ENCODE measurements at places on chromosomes 5 and 9.
A peak's percentile ranks its signal among the peaks of the same experiment; 100 is the strongest.

DNA sequence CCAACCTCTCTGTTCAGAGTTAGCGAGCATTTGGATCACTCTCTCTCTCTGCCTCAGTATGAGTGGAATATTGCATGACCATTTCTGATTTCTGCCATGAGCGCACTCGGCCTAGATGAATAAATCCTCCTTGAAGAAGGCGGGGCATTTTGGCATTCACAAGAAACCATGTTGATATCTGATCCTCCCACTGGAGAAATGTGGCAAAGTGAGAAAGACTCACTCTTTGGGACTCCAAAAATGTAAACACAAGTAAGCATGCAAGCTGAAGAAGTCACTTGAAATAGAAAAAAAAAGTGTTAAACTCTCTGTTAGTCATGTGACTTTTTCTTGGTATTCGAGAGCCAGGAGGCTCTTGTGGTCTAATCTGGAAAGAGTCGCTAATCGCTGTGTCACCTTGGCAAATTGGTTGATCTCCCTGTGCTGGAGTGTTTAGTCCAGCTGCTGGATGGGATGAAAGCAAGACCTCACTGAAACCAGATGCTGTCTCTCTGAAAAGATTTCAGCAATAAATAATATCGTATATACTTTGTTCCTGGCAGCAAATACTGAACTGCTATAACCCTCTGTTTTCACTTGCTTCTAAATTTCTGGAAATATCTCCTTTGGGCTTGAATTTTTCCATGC lies 95.5 kb downstream of the GHR start:
- DNase-seq = no peak

DNA sequence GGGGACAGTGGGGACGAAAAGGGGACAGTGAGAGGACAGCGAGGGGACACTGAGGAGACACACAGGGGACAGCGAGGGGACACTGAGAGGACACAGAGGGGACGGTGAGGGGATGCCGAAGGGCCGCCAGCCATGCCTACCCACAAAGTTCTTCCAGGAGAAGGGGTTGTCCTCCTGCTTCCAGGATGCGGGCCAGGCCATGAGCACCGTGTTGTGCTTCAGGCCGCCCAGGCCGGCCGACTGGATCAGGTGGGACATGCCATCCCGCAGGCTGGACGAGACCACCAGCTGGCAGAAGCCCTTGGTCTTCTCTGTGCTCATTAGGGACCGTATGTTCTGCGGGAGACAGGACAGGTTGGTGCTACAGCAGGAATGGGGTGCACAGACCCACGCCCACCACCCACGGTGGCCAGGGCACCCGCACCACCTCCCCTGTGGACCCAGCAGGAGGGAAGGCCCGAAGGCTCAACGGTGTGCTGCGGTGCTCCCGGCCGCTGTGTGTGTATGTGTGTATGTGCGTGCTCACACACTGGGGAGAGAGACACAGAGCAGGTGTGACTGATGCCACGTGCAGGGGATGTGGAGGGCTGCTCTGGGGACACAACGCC lies 46.6 kb downstream of the SLC12A7 start:
- no peak for DNase-seq

DNA sequence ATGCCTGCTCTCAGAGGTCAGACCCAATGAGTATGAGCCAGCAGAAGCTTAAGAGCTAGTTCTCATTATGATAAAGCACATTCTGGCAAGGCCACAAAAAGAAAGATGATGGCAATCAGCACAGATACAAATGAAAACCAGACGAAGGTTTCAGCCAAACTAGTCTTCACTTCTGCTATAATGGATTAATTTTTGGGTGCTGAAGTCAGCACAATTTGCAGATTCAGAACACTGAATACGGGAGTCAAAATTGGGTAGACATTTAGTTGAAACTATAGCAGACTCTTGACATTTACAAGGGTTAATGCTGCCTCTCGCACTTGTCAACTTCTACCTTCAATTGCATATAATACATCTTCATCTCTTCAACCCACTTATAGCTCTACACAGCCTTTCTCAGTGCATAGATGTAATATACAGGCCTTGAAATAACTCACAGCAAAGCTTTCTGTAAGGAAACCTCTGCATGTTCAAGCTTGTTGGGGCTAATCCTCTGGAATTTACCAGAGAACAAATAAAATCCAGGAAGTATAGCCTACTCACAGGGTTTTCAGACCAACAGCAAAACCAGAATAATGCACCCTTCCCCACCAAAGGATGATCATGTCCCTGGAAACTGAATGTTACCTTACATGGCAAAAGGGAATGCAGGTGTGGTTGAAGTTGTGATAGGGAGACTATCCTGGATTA lies 77.1 kb downstream of the BAAT start:
- no peak for DNase-seq

DNA sequence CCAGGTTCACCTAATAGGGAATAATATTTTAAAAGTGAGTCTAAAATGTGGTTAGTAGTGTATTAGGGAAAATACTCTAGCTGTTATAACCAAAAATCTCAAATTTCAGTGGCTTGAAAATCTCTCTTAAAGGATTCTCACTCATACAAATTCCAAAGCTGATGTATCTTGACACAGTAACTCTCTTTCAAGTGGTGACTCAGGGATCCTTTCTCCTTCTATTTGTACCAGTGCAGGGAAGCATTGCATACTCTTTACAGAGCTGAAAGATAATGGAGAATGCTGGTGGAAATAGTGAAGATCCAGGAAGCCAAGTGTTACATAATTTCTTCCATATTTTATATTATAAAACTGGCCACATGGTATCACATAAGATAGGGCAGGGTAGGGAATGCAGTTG lies 560.2 kb upstream of the CDH9 start:
- DNase-seq = no peak

GRCh38 chr9:126166291-126166690 lies 160.3 kb upstream of the MVB12B start:
- no peak for DNase-seq

GRCh38 chr9:134284273-134284672 lies 42.0 kb upstream of the RXRA start:
- peak; percentile 57 for DNase-seq

DNA sequence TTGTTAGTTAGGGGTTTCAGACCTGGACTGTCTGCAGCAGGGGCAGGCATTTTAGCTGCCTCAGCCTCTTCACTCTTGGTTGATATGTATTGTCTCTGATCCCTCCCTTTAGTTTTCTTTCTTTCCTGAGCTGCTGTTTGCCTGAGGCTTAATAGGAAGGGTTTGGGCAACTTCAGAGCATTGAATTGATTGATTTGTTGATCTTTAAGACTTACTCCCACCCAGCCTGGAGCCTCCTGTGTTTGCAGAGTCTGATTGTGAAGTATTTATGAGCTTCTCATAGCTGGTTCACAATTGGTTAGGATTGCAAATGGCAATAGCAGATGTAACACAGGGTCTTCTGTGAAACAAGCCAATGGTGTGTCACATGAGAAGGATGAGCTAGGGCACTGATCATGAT lies 671.8 kb upstream of the SEMA6A start:
- no peak for DNase-seq

- no peak for DNase-seq
Observed at GRCh38 chr5:74373076-74373475, 267.5 kb downstream of the ENC1 start.

- DNase-seq = peak; percentile 2
Observed at GRCh38 chr5:180140079-180140554, 68.6 kb upstream of the RNF130 start.

GRCh38 chr9:128643519-128644300 lies 12.9 kb downstream of the DYNC2I2 start:
- DNase-seq = no peak

- DNase-seq = no peak
Observed at GRCh38 chr9:122975196-122975595, 34.4 kb downstream of the RABGAP1 start.

DNA sequence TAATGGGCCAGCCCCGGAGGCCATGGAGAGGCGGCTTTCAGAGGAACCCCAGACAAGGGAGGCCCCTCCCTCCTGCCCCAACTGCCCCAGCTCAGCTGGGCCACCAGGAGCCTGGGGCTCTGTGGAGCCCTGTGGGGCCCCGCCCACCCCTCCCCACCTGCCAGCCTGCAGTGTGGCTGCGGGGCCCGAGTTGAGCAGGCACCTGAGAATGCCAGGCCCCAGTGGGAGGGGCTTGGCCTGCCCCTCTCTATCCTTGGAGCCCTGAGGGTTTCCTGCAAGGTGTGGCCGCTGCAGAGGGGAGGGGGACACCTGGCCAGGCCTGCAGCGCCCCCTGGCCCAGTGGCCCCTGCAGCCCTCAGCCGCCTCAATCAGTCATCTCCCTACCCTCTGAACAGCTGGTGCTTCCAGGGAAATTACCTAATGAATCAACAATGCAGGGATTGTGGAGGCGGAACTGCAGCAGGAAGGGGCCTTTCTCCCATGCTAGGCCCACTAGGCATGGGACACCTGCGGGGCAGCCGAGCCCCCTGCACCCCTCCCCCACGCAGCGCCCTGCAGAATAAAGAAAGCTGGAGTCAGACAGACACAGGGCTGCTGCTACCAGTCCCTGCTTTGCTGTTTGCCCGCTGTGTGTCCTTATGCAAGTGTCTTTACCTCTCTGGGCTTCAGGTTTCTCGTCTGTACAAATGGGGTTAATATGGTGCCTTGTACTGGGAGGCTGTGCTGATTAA lies 48.0 kb downstream of the LMX1B start:
- DNase-seq = peak; percentile 84

GRCh38 chr5:106521701-106522100 lies 1149.0 kb downstream of the EFNA5 start:
- peak; percentile 80 for DNase-seq

DNA sequence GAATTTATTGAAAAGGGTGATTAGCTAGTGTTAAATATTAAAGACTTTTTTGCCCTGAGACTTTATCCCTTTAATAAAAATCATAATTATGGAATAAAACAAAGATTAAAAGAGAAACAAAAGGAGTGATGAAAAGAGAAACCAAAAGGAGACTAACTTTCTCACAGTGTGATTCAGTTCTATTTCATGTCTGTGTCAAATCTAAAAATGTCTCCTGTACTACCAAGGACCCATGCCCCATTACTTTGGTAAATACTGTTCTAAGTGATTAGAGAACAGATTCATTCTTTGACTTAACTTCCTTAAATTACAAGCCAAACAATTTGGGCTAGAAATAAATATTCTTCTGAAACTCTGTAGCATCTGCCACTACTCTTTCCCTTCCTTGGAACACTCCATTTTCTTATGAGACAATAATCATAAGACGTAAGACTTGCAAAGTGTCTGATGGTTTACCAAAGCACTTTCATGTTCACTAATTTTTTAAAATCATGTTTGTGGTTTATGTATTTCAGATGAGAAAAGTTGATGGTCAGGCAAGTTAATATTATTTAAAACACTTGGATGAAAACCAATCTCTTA lies 319.0 kb downstream of the EBF1 start:
- no peak for DNase-seq

GRCh38 chr5:41193456-41194205 lies 19.7 kb downstream of the C6 start:
- DNase-seq = no peak

DNA sequence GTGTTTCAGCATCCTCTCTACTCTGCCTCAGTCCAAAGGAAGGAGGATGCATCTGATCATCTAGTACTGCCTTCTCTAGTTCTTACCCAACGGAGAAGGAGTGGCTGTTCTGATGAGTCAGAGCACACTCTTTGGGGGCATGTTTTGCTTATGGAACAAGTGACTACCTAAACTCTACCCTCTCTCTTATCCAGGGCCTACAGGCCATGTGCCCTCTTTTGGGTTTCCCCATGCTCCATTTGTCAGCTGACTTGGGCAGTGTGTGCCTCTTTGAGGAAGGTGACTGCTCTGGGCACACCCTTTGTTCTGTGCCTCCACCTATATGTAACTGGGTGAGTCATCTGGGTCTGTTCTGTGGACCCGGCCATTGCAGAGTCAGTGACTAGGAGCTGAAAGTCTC lies 89.6 kb upstream of the BNC2 start:
- peak; percentile 34 for DNase-seq

DNA sequence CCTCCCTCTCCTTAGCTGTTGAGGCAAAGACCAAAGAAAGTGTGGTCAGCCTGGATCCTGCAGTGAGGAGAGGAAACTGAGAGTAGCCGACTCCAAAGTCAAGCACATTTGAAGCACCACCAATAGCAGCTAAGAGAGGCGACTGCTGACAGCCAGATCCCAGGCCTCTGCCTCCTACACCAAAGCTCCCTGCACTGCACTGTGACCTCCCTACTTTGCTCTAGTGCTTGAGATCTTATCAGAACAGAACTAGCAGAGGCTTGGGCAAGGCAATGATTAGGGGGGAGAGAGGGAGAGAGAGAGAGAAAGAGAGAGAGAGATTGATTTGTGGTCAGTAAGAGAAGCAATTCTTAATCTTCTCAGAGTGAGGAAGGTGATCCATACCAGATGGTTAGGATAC lies 216.3 kb downstream of the CDK5RAP2 start:
- no peak for DNase-seq

DNA sequence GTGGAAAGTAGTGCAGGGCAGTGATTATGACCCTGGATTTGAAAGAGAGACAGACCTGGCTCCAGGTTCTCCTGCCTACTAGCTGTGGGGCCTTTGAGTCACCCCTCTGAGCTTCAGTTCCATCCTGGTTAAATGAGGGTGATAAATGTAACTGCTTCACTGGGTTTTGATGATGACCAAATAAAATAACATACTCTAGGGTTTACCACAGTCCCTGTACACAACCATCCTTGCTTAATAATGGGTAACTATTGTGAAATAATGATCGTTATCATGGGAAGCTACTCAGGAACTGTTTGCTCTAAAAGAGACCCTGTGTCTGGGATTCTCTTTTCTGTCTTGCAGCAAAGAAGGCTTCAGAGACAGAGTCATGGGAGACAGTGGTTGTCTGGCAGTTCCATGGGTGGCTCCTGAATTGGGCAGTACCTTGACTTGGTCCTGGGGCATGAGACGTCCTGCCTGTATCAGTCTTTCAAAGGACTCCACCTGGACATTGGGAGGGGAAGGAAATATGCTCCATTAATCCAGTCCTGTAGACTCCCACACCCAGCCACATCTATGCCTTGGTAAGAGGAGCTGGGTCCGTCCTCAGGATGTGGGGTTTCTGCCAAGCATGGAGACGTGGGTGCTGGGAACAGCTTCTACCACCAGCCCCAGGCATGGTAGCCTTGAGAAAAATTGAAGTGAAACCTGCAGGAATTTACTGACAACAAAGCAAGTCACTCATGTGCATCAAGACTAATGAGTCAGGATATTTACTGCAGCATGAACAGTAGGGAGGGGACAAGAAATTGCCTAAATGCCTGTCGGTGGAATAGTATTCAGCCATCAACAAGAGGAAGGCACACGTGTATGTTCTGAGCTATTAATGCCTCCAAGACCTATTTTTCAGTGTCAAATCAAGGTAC lies 23.4 kb downstream of the AKNA start:
- peak; percentile 82 for DNase-seq

DNA sequence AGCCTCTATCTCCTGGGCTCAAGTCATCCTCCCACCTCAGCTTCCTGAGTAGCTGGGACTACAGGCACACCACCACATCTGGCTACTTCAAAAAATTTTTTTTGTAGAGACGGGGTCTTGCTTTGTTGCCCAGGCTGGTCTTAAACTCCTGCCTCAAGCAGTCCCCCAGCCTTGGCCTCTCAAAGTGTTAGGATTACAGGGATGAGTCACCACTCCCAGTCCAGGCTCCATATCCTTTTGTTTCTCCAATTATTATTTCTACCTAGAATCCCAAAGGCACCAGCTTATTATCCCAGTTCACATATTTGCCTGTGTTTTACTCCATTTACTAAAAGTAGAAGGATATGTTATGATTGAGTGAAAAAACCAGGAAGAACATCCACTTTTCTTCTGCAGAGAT lies 84.9 kb downstream of the TEK start:
- peak; percentile 36 for DNase-seq

All from Daoy (cell line).